ENCODE measurements at places on chromosomes 6 and 20. TPM values are rescaled to one million over a fixed set of nuclear protein-coding genes. Genes with fewer than 3 reads are reported as not detected.

DNA sequence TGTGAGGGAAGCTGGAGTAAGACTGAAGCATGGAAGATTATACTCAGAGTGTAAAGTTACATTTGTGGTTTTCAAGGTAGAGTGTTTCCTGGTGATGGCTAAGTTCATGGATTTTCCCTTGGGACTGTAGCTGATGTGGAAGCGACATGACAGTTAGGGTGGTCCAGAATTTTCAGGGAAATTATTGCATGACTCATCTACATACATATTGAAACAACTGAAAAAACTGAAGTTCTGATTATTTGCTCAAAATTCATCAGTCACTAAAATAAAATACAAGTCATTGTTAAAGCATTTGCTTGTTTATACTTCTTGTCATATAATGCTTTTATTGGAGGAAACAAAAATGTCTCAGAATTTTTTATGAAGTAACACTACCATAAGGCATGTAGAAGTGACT, 700.0 kb downstream of the RFPL4B start:
- DNase-seq: no peak

GRCh38 chr6:114061116-114061515, 90.2 kb upstream of the HDAC2 start:
- DNase-seq: no peak

GRCh38 chr20:34300256-34300806, 2.8 kb downstream of the AHCY start:
- DNase-seq: no peak

GRCh38 chr6:81450180-81450579, 302.3 kb downstream of the TENT5A start:
- peak; percentile 6 for DNase-seq

PPIL6 gene
- total RNA-seq: 2.5 TPM

VSTM2L gene
- total RNA-seq: 2.8 TPM

ZGPAT gene
- total RNA-seq: 48.4 TPM

- DNase-seq: no peak
These were observed 31.6 kb upstream of the CHRNA4 start for GRCh38 chr20:63392465-63393365.

DNA sequence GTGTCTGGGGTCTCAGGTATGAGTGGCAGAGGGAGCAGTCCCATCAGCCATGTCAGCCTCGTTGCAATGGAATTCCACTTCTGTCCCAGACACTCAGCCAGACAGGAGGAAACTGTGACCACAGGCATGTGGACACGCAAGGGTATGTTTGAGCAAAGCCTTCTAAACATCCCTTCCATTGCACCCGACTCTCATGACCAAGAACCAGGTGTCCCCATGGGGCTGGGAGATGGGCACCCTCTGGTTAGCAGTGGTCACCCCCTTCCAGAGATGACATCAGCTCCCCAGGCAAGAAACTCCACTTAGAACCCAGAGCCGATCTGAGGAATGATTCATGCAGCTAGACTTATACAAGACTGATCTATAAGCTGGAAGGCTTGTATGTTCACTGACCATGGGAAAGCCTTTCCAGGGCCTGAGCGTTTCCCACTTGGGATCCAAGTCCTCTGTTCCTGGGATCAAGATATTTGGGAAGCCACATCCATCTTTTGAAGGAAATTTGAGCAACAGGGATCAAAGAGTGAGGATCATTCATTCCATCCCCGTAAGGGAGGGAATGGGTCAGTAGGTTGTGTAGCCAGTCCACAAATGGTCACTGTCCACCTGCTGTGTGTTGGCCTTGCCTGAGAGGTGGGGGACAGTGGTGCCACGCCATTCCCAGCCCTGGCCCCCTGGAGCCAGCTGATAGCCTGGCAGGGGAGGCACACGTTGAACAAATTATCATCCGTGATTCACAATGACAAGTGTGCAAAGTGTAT, 3.9 kb upstream of the MRGBP start:
- DNase-seq: peak; percentile 36

- no peak for DNase-seq
These were observed 757 bp upstream of the R3HDML start for GRCh38 chr20:44336086-44336485.

DNA sequence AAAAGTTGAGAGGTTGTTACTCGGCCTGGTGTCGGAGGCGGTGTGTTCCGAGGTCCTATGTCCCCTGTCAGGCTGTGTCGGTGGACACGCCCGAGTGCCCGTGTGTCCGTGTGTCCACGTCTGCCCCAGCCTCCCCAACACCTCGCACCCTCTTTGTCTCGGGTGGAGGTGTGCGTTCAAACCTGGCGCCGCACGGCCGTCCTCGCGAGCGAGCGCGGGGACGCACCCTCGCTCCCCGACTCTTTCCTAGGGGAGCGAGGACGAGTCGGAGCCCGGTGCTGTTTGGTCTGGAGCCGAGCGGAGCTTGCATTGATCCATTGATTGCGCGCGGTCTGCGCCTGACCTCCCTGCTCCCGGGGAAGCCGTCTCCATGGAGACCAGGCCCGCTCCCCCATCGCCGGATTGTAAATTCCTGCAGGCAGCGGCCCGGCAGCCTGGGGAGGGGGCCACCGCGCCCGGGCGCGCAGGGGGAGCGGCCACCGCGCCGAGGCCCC, 411 bp upstream of the SCUBE3 start:
- no peak for DNase-seq

- no peak for DNase-seq
These were observed 3.5 kb downstream of the CST7 start for GRCh38 chr20:24952376-24953208.

- no peak for DNase-seq
These were observed 32.5 kb upstream of the TGM2 start for GRCh38 chr20:38197619-38198018.

- DNase-seq: no peak
These were observed 403.9 kb upstream of the JARID2 start for GRCh38 chr6:14841901-14842421.

DNA sequence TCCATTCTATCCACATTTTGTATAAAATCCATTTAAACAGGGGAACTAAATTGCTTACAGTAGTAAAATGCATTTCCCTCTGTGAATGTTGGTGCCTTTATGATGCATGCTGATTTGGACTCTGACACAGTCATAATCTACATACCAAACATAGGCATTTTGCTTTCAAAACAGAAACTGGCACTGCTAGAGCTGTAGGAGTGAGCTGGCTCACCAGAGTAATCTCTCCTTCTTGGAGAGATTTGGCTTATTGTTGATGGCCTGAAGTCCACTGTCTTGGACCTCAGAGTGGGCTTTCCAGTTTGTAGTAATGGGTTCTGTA, 363.2 kb upstream of the FLRT3 start:
- DNase-seq: no peak

- DNase-seq: no peak
These were observed 1.8 kb upstream of the TGM3 start for GRCh38 chr20:2293971-2294370.

DNA sequence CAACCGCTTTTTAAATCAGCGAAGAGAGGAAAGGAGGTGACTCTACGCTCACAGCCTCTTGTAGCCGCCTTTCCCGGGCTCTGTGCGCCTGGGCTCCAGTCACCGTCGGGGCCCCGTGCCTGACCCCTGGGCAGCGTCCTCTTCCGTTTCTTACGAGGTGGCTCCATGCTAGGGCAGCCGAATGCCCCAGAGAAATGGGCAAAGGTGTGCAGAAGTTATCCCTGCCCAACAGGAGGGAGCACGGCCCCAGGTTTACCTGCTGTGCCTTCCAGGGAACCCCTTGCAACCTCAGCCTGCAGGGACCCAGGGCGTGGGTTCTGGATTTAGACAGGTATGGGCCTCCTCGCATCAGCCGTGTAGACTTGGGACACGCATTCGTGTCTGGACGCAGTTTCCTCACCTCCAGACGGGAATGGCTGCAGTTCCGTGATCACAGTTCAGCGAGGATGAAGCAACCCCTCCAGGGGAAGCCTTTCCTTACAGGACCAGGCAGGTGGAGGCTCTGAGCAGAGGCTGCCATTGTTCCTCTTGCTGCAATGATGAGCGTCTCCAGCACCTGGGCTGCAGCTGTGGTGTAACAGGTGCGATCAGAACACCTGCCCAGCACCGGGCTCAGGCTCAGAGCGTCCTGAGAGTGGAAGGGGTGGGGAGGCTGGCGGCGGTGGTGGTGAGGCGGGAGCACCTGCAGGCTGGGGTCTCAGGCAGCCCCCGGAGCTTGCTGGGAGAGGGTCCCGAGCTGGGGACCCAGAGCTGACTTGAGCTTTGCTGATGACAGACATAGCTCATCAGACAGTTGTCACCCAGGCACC, 81.3 kb upstream of the BHLHE23 start:
- no peak for DNase-seq

TMEM217 gene
- total RNA-seq: 0.99 TPM

- DNase-seq: no peak
These were observed 15.9 kb downstream of the PNPLA1 start for GRCh38 chr6:36285797-36286196.

GRCh38 chr20:49966861-49967260, 15.9 kb upstream of the SNAI1 start:
- no peak for DNase-seq

DNA sequence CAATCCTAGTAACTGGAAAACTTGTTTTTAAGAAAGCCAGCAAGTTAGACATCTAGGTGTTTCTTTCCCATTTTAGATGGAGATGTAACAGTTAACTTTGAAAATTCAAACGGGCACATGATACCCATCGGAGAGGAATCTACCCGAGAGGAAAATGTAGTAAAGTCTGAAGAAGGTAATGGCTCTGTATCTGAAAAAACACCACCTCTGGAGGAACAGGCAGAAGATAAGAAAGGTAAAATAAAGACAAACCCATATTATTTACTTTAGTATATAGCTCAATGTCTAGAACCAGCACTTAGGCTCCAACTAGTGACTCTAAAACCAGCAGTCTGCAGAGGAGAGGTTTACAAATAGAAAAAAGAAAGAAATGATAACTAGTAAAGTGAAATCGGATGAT, 75.9 kb downstream of the PHACTR2 start:
- no peak for DNase-seq

- no peak for DNase-seq
These were observed 109.2 kb upstream of the RALGAPA2 start for GRCh38 chr20:20821484-20822260.

- no peak for DNase-seq
These were observed 43.0 kb downstream of the TIAM2 start for GRCh38 chr6:155038104-155038503.

GRCh38 chr6:139962654-139963347, 588.4 kb upstream of the CITED2 start:
- no peak for DNase-seq

EPPIN gene
- not detected for total RNA-seq

- DNase-seq: no peak
These were observed 167.5 kb upstream of the TSHZ2 start for GRCh38 chr20:52804497-52805295.

GRCh38 chr20:21397341-21398108, at the start of gene NKX2-4:
Gene NKX2-4 (minus strand): TSS chr20:21397526. CDS start chr20:21397399, 127 bp downstream.
- DNase-seq: no peak

CTAGE9 gene
- total RNA-seq: not detected

KIF25 gene
- not detected for total RNA-seq

C6orf15 gene
- not detected for total RNA-seq

ENPP1 gene
- total RNA-seq: 7.7 TPM

DNA sequence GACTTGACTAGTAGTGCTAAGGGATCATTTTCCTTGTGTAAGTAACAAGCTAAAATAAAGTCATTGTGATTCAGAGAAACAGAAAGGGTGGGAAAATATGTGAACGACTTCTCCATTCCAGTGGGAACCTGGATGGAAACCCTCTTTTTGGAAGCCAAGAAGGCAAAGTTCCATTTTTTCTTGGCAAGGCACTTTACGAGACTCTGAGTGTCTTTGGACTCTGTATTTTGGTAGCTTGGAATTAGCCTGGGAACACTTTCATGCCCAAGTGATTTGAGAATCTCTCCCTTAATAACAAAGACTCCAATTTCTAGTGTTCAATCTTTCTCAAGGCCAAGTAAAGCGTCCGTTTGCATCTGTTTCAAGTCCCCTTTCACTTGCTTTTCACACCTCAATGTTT, 100.5 kb upstream of the SASH1 start:
- DNase-seq: no peak

DNA sequence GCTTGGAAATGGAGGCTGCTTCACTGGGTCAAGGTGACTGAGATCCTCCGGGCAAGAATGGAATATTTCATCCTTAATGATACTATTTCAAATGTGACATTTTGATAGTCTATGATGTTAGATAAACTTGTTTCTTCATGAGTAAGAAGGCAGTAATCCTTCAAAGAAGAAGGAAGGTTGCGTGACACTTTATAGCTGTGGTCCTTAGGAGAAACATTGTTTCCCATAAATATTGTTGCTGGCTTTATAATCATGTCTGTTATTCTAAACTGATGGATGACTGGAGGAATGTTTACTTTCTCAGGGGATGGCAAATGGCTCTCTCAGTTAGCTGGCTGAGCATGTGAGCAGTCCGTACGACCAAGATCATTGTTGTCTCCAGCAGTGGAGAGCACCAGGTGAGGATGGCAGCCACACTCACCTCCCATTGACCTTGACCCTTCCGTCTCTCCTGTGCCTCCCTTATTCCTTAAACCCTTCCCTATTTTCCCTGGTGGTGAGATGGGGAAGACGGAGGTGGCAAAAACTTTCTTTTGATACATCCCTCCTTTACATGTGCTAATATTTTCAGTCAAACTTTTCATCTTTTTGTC, 171.2 kb upstream of the OLIG3 start:
- DNase-seq: no peak

FBXO30 gene
- 3.6 TPM for total RNA-seq

MUCL3 gene
- 0.07 TPM for total RNA-seq

GRCh38 chr20:49951151-49951550, 15.0 kb downstream of the RNF114 start:
- no peak for DNase-seq

GRCh38 chr6:100103194-100103593, 109.2 kb upstream of the MCHR2 start:
- no peak for DNase-seq

DNA sequence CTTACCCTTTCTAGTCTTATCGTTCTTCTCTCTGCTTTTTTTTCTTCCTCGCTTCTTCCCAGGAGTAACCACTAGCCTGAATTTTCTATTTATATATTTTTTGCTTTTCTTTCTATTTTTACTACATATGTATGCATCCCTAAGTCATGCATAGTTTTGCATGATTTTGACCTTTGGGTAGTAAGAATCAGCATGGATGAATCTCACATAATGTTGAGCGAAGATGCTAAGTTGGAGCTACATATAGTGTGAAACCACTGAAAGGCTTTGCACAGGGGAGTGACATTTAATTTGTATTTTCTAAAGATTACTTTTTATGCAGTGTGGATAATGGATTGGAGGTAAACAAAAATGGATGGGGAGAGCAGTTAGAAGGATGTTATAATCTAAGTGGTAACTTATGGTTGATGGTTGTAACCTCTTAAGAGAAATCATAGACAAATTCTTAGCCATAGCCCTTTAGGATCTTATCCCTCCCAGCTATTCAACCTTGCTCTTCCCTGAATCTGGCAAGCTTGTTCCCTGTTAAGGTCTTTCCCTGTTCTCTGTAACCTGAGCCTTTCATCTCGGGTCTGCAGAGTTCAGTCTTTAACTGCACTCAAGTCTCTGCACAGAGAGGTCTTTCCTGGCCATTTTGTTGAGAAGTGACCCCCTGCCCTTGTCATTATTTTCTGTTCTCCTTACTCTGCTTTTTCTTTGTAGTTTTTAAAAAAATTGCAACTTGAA, 18.0 kb downstream of the PEX7 start:
- DNase-seq: no peak

GRCh38 chr6:157157258-157157657, 166.1 kb downstream of the TMEM242 start:
- no peak for DNase-seq
